ENCODE measurements at places on chromosomes 4 and X.

DNA sequence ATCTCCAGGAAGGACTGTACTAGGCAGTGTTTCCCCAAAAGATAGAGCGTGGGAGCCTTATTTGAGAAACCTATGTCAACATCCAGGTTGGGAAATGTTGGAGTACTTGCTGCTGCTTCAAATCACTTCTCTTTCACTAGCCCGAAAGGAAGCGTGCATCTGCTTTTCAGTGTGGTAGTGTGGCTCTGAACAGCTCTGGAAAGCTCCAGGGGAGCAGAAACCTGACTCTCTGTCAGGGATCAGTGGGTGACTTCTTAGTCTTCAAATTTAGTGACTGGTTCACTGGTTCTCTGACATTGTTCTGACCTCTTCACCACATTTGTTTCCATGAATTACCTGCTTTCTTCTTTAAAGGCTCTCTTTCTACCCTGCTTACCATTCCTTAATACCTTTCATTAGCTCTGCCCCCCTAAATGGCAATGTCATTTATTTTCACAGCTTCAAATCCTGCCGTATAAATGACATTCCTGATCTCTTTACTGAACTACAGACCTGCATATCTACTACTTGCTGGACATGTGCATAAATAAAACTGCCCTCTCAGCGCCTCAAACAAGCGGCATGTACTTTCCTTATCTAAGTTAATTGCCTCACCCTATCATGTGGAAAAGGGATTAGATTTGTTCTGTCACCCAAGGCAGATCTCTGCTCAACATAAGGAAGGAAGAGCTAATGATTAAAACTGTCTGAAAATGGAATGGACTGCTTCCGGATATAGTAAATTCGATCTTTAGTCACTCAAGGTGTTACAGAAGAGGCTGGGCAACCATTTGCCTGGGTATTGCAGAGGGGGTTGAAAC is 37.0 kb downstream of the DLG3 start:
- DNase-seq = no peak

DNA sequence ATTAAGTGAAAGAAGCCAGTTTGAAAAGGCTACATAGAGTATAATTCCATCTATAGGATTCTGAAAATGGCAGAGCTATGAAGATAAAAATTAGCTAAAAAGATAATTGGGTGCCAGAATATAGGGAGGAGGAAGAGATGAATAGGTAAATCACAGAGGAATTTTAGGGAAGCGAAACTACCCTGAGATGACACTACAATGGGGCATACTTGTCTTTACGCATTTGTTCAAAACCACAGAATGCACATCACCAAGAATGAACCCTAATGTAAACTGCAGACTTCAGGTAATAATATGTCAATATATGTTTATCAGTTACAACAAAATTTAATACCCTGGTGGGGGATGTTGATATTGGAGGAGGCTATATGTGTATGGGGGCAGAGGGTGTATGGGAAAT is 1342.9 kb downstream of the ADGRL3 start:
- DNase-seq = no peak

DNA sequence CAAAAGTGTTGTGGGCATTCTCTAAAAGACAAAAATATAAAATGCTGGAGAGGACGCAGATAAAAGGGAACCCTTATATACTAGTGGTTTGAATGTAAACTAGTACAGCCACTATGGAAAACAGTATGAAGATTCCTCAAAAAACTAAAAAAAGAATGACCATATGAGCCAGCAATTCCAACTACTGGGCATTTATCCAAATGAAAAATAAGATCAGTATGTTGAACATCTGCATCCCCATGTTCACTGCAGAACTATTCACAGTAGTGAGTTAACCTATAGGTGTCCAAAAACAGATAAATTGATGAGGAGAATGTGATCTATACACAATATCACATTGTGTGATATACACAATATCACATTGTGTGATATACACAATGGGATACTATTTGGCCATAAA is 1615.3 kb downstream of the PCDH18 start:
- no peak for DNase-seq

DNA sequence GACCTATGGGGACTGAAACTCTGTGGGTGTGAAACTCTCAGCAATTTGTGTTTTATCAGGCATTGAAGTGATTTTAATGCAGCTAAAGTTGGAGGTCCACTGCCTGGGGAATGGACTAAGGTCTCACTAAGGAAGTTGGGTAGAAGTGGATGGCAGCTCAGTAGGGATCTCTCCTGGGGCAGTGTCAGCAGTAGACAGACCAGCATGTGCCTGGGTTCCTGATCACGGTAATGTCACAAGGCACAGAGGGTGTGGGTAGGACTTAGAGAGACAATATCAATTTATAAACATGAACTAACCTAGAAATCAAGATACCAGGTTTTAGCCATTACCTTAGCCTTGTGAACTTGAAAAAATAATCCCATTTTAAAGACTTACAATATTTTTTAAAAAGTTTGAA is 380.3 kb upstream of the LCORL start:
- DNase-seq = no peak

GRCh38 chr4:79673898-79674297 is 265.9 kb upstream of the GK2 start:
- no peak for DNase-seq

GRCh38 chr4:140556372-140557085 is 12.2 kb downstream of the UCP1 start:
- DNase-seq = no peak

DNA sequence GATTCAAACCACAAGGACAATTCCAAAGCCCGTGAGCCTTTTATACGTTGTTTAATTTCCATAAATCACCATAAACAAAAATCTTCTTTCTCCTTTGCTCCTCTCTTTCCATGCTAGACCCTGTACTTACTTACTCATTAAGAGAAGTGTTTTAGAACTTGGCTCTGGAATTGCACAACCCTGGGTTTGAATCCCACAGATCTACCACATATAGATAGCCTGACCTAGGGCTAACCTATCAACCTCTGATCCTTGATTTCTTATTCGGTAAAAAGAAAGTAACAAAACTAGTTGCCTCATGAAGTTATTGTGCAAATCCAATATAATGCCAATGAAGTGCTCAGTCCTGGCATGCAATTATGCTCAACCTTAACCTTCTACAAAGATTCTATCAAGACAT is 68.8 kb downstream of the ZAR1 start:
- DNase-seq = no peak

- no peak for DNase-seq
These were observed 703.0 kb downstream of the ARAP2 start for GRCh38 chr4:35541146-35541887.

DNA sequence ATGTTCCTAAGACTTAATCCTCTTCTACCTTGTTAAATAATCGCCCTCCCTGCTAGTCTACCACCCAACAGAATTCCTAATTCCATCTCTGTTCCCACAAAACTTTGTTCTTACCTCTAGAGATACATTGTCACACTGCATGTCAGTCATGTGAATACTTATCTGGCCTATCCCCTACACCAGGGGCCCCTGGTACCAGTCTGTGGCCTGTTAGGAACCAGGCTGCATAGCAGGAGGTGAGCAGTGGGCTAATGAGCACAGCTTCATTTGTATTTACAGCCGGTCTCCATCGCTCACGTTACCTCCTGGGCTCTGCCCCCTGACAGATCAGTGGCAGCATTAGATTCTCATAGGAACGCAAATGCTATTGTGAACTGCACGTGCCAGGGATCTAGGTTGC is 73.9 kb downstream of the APBB2 start:
- DNase-seq = no peak

GRCh38 chr4:168641811-168642140 is 144.9 kb downstream of the PALLD start:
- no peak for DNase-seq

DNA sequence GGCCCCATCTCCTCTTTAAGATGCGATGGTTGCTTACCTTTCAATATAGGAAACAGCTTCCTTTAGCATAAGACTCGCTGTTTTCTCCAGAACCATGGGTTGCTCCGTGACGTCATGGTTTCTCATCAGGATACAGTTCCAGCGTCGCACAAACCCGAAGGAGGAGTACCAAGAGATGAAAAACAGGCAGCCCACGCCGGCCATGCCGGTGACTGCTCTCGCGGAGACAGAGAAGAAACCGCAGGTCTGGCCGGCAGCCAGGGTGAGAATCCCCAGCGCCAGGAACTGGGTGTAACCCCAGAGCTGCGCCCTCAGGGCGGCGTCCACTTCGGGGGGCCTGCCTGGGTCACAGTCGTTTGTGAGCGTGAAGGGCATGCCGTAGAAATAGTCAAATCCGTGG is 11.4 kb downstream of the ARSD start:
- DNase-seq = no peak

DNA sequence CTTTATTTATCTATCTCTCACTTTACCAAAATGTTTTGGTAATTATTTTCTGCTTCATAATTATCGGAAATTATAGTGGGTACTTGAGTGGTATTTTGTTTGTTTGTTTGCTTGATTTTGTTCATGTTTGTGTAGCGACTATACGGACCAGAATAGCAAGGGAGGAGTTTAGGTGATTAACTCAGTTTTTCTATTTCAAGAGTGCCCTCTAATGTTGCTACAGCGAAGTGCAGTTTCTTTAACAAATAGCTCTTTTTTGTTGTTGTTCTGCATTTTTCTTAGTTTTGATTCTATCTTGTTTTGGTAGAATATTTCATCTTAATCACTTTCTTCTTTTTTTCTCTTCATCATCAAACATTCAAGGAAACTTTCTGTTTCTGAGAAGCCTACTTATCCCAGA is 40.8 kb upstream of the QRFPR start:
- DNase-seq = no peak

DNA sequence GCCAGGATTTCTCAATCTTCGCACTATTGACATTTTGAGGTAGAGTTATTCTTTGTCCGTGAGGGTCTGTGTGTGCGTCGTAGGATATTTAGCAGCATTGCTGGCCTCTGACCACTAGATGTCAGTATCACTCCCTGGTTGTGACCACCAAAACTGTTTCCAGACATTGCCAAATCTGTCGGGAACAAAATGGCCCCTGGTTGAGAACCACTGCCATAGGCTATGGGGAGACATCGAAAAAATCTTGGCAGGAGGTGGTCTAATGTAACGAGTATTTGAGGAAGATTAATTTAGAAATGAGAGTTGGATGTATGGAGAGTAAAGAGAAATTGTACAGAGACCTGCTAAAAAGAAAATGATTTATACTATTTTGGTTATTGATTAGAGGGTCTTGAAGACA is 108.4 kb downstream of the DOCK11 start:
- DNase-seq = no peak

DNA sequence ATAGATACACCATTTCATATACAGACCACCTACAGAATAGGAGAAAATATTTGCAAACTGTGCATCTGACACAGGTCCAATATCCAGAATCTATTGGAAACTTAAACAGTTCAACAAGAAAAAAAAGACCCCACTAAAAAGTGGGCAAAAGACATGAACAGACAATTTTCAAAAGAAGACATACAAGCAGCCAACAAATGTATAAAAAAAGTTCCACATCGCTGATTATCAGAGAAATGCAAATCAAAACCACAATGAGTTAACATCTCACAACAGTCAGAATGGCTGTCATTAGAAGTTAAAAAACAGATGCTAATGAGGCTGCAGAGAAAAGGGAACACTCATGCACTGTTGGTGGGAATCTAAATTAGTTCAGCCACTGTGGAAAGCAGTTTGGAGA is 36.8 kb downstream of the KIAA0232 start:
- DNase-seq = no peak

DNA sequence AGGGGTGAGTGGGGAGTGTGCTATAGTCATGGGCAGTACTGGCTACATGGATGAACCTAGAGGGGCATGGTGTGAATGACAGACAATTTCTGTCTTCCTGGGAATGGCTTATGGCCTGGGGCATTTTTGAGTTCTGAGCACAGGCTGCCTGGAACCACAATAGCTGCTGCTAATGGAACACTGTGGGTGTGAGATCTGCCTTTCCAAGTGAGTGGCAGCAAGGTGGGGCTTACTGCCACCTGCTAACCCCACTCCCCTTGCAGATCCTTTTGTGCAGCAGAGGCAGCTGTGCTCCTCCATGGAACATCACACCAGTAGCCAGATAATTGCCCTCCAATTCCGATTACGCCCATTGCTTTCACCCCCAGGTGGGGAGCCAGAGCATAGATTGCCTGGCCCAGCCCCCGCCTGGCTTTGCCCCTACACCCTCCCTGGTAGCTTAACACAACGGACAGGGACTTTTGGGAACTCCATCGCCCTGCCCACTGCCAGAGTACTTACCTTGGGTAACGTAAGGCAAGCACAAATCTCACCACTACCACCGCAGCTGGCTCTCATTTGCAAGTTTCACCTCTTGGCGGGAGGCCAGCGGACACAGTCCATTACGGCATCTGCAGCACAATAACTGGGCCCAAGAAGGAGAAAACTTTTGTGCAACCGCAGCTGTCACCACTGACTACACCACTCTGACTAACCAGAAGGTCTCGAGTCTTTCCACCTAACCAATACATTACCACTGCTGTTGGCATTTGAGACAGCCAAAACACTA is 421.2 kb upstream of the NWD2 start:
- DNase-seq = peak; percentile 23

DNA sequence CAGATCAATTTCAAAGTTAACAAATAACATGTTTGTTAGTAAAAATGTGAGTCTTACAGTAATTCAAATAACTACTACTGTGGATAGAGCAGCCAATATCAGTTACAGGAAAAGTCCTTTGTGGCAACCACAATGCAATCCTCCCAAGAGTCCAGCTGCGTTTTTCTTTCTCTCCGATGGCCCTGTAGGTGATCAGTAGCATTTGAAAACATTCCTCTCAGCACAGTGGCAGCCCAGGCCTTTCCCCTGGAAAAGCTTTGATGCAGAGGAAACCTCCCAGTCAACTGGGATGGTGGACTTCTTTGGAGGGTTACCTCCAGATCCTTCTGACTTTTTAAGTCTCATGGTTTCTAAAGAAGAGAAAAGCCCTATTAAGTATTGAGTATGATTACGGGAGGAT is 18.0 kb upstream of the PDZD4 start:
- no peak for DNase-seq

GRCh38 chr4:147822128-147822527 is 90.2 kb downstream of the ARHGAP10 start:
- no peak for DNase-seq

DNA sequence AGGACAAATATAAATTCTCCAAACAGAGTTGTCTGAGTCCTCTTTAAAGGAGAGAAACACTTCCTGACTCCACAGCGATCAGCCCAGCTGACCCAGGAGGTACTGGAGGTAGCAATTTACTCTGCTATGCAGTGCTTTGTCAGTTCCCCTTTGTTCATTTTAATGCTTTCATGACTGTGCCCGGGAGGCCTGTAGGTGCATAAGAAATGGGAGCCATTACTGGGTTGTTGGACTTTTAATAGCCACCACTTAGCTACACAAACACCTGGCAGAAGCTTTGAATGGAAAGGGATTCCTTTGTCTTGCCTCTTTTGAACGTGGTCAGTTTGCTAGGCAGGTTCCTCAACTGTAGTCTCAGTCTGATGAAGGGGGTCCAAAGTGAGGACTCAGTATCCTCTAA is 59.0 kb upstream of the AFF2 start:
- no peak for DNase-seq

- DNase-seq = no peak
These were observed 204.1 kb downstream of the NR3C2 start for GRCh38 chr4:148238086-148238485.
